ENCODE measurements at places on chromosomes 7 and 10. TPM values are rescaled to one million over a fixed set of nuclear protein-coding genes. Genes with fewer than 3 reads are reported as not detected.

The OR2A25 gene
- total RNA-seq = not detected

The CCDC172 gene
- total RNA-seq = not detected

The CFAP69 gene
- 9.2 TPM for total RNA-seq

The PDE1C gene
- 19.6 TPM for total RNA-seq

The SLC13A1 gene
- not detected for total RNA-seq

The CYP2C8 gene
- total RNA-seq = 4.2 TPM

The OR13A1 gene
- not detected for total RNA-seq

The OR2A1 gene
- total RNA-seq = not detected

The CYP26C1 gene
- 0.23 TPM for total RNA-seq

The COL17A1 gene
- under 0.01 TPM for total RNA-seq

The SPOCK2 gene
- 207 TPM for total RNA-seq

The CLRN3 gene
- total RNA-seq = not detected

The ZMIZ2 gene
- 20.3 TPM for total RNA-seq

The NRAP gene
- 0.23 TPM for total RNA-seq

The VSTM4 gene
- 7.8 TPM for total RNA-seq

Data from diencephalon (tissue), 1 donor.